ENCODE measurements at places on chromosomes 2 and 18. TPM values are rescaled to one million over a fixed set of nuclear protein-coding genes. Genes with fewer than 3 reads are reported as not detected.

GRCh38 chr2:227576110-227576509 lies 22.6 kb upstream of the SCYGR2 start:
- peak; percentile 12 for DNase-seq

CXCR1 gene
- not detected for total RNA-seq

C2orf78 gene
- total RNA-seq: not detected

PUS10 gene
- 5.9 TPM for total RNA-seq

GRCh38 chr2:136250131-136250530 lies 132.2 kb upstream of the CXCR4 start:
- DNase-seq: no peak

GRCh38 chr2:67702937-67703336 lies 305.8 kb downstream of the ETAA1 start:
- DNase-seq: no peak

STAT4 gene
- total RNA-seq: 12.3 TPM

- peak; percentile 13 for DNase-seq
These were observed 157.9 kb downstream of the ANKRD44 start for GRCh38 chr2:197152451-197153228.

CREG2 gene
- 0.26 TPM for total RNA-seq

DNA sequence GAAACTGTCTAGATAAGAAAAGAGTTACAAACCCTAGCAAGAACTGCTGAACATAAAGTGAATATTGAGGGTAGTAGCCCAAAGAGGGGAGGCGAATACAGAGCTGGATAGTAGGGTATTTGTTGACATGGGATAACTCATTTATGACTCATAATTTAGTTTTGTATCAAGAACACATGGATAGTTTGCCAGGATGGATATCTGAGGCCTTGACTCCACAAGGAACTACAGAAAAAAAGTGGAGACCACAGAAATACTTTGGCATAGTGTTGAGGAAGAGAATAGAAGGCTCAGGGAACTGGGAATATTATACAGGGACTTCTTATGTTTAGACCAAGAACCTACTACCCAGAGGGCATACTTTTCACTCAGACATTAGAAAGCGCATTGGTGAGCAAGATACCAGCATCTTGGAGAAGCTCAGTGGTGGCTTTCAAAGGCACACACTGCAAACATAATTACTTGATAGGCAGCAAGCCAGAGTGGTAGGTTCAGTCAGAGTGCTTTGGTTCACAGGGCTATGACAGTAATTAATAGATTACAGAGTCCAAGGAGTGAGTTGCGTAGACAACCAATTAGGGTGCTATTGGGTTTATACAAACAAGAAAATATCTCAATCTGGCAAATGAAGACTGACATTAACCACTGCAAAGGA lies 51.9 kb upstream of the ZBTB7C start:
- peak; percentile 84 for DNase-seq

DNA sequence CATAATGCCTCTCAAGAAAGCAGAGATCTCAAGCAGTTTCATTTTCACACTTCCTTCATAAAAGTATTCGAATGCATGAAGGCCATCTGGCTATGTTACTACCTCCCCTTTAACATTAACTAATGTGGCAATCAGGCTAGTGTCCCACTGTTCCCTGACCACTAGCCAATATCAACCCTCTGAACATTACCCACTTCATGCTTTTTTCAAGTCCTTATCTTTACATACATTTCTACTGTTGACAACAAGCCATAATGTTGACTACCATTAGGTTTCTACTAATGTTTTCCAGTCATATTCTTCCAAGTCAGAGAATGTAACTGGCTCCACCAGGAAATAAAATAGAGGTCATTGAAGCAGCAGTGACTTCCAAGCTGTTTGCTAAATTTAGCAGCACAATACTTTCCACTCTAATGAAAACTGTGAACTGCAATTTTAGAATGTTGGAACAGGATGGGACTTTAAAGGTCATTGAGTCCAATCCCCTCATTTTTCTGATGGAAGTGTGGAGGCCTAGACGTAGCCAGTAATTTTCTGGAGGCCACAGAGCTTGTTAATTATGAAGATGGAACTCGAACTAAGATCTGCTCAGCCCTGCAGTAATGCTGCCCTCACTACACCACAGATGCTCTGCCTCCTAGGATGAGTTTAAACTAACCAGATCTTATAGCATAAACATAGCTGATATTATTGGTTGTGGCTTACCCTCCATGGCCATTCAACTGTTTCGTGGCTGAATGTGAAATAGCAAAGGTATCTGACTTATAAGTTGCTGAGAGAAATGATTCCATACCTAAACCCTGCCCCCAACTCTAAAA lies 630 bp upstream of the PPP1R1C start:
- DNase-seq: no peak

GRCh38 chr2:100624536-100624935 lies 61.7 kb downstream of the PDCL3 start:
- no peak for DNase-seq

ZC3H6 gene
- 5.6 TPM for total RNA-seq

Measured in bronchial epithelial cell (primary cell).